CD4-positive, alpha-beta memory T cell (primary cell): ENCODE measurements at places on chromosomes 12 and 14.
A peak's percentile ranks its signal among the peaks of the same experiment; 100 is the strongest.

- no peaks in the 10 kb centered on the region for H3K27me3 ChIP-seq
- H3K4me3 ChIP-seq: no peak overlapping the region
- DNase-seq: no peak
- no peaks in the 10 kb centered on the region for H3K36me3 ChIP-seq
- no peak overlapping the region for H3K27ac ChIP-seq
These were observed 647.1 kb upstream of the FLRT2 start for GRCh38 chr14:84882830-84883229.

DNA sequence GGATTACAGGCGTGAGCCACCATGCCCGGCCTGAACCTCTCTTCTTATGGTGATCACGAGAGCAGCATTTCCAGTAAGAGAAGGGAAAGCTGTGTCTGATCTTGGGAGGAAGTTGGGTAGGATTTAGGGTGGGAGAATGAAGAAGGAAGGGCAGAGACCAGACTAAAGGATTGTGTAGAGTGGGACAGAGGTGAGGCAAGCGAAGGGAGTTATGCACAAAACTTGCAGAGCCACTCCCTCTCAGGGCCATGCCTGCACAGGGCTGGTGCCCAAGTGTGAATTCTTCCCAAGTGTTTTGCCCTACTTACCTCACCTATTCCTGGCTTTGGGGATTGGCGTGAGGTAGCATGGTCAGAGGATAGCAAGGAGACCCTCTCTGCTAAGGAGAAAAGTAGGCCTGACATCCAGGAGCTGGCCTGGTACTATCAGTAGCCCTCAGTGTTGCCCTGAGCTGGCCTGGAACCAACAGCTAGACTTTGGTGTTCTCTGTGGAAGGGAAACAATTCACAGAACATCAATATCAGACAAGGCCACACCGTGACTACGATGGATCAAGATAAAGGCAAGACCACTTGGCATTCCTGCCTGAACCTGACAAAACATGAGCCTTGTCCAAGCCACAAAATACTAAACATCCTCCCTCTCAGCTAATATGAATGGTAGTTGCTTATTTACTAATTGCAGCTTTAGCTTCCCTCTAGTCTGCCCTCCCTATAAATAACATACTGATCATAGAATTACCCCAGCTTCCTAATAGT, 201.0 kb upstream of the AMIGO2 start:
- no peak for DNase-seq
- no peak overlapping the region for H3K27ac ChIP-seq
- peaks cover 30% of the 10 kb centered on the region for H3K4me1 ChIP-seq
- no peaks in the 10 kb centered on the region for H3K36me3 ChIP-seq

- no peaks in the 10 kb centered on the region for H3K27me3 ChIP-seq
- H3K36me3 ChIP-seq: no peaks in the 10 kb centered on the region
- DNase-seq: no peak
- H3K4me1 ChIP-seq: no peaks in the 10 kb centered on the region
- no peak overlapping the region for H3K4me3 ChIP-seq
- no peak overlapping the region for H3K27ac ChIP-seq
These were observed 115.0 kb downstream of the CALM1 start for GRCh38 chr14:90511795-90512328.

DNA sequence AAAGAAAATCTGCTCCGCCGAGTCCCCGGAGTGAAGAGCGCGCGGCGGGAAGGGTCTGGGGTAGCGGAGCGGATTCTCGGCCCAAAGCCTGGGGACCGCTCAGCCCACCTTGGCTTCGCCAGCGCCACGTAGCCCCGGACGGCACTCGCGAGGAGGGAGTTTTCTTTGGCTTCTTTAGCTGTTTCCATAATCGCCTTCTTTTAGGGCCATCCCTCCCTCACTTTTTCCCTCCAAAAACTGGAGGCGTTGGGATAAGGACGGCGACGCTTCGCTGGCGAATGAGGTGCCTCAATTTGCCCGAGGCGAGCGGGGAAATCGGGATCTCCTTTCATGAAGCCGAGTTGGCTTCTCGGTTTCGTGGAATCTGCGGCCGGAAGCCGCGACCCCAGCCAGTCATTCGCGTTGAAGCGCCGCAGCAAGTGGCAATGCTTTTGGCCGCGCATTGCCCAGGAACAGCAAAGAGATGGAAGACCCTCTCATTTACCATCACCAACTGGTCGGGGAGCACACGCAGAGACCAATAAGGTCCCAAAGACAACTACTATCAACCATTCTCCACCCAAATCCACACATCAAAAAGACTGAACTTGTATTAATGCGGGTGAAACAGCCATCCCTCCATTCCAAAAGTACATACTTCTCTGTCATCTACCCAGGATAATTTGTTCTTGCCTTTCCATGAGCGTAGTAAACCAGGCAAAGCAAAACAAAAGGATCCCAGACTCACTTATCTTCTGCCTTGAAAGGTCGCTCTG, 8.4 kb upstream of the SIX1 start:
- peak overlapping the region; percentile 19 for H3K4me3 ChIP-seq
- no peaks in the 10 kb centered on the region for H3K36me3 ChIP-seq
- H3K27ac ChIP-seq: no peak overlapping the region
- H3K4me1 ChIP-seq: peaks cover 35% of the 10 kb centered on the region

DNA sequence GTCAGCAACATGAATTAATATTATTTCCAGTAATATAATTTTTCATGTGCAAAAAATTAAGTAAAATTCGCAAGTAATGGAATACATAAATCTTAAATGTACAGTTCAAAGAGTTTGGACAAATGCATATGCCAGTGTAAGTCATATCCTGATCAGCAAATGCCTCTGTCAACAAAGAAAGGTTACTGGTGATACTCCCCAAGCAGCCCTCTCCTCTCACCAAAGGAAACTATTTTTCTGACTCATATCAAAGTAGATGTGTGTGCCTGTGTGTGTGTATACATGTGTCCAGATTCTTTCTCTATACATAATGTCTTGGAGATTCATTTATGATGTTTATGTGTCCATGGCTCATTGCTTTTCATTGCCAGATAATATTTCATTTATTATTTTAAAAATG, 1035.0 kb downstream of the SLC16A7 start:
- H3K4me1 ChIP-seq: no peaks in the 10 kb centered on the region
- H3K36me3 ChIP-seq: no peaks in the 10 kb centered on the region
- H3K27me3 ChIP-seq: no peaks in the 10 kb centered on the region
- DNase-seq: no peak
- H3K27ac ChIP-seq: no peak overlapping the region
- no peak overlapping the region for H3K4me3 ChIP-seq

- H3K36me3 ChIP-seq: no peaks in the 10 kb centered on the region
- no peaks in the 10 kb centered on the region for H3K27me3 ChIP-seq
- H3K4me3 ChIP-seq: no peak overlapping the region
- no peak for DNase-seq
These were observed 26.8 kb downstream of the BCAT1 start for GRCh38 chr12:24922090-24922489.

- no peaks in the 10 kb centered on the region for H3K36me3 ChIP-seq
- no peaks in the 10 kb centered on the region for H3K4me1 ChIP-seq
- H3K27me3 ChIP-seq: no peaks in the 10 kb centered on the region
These were observed 397.7 kb upstream of the RGS6 start for GRCh38 chr14:71534506-71534905.

DNA sequence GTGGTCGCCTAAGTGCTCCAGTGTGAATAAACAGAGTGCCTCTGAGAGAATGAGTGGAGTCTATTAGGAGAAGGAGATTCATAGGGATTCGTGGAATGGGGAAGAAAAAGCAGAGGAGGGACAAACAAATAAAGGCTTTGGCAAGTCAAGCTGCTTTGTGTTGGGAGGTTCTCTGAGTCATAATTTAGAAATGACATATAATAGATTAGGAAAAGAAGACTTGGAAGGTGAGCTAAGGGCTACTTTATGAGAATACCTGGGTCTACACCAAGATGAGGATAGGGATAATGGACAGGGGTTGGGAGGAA, 6.4 kb upstream of the NTN4 start:
- no peak for DNase-seq
- H3K4me3 ChIP-seq: no peak overlapping the region
- no peak overlapping the region for H3K27ac ChIP-seq
- no peaks in the 10 kb centered on the region for H3K4me1 ChIP-seq

DNA sequence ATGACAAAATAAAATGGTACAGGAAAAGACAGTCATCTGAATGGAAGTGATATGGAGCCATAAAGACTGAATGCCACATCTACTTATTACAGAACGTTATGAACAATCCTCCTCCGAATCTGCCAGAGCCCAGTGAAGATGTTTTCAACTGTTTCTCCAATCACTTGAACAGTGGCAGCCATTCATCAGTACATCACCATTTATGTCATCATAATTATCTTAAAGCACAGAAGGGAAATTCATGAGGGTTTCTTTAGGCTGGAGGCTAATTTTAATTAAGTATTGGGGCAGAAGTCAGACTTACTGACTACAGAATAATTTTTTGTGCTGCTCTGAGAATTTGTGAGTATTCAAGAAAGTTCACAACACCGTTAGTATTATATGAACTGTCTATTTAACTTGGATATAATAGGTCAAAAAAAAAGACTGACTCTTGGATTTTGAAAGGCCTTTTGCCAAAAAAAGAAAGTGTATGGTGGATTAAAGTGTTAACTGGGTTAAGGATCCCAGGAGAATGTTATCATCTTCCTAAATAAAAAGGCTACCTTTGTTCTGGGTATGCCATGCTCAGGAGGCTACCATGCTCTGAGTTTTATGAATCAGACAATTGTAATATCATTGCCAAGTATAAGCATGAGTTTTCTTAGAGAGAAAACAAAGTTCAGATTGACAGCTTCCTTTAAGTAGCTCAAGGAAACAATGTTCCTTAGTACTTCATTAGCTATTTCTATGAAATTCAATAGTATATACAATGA, 40.1 kb downstream of the PDZRN4 start:
- DNase-seq: no peak
- no peak overlapping the region for H3K27ac ChIP-seq
- H3K27me3 ChIP-seq: no peaks in the 10 kb centered on the region

- no peaks in the 10 kb centered on the region for H3K27me3 ChIP-seq
- H3K27ac ChIP-seq: no peak overlapping the region
- no peaks in the 10 kb centered on the region for H3K36me3 ChIP-seq
- H3K4me1 ChIP-seq: no peaks in the 10 kb centered on the region
These were observed 316.1 kb downstream of the AACS start for GRCh38 chr12:125381373-125381772.

GRCh38 chr14:71686677-71687076, 245.6 kb upstream of the RGS6 start:
- H3K27me3 ChIP-seq: no peaks in the 10 kb centered on the region
- H3K36me3 ChIP-seq: peaks cover 10% of the 10 kb centered on the region
- DNase-seq: no peak

DNA sequence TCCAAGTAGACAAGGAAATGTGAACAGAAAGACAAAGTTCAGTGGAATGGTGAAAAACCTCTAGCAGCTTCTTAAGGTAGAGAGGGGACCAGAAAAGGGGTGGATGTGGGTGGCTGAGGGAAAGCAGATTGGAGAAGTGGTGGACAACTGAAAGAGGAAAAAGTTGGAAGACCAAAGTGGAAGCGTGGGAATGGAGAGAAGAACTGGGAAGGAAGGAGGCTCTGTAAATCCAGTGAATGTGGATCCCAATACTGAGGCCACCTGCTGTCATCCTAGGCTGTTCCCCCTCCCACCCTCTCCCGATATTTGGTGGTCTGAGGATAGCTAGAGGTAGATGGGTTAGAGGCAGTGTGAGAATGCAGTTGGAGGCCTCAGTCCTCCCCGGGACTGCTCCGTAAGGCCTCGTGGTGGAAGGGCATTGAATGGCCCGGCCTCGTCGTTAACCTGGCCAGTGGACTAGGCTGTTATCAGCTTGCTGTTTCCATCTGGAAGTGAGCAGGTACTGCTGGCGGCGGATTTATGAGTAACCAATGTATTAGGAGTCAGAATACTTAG, 822 bp upstream of the POU6F1 start:
- H3K4me3 ChIP-seq: peak overlapping the region; percentile 90
- no peak for DNase-seq
- peaks cover 25% of the 10 kb centered on the region for H3K4me1 ChIP-seq
- no peaks in the 10 kb centered on the region for H3K36me3 ChIP-seq
- H3K27me3 ChIP-seq: no peaks in the 10 kb centered on the region

DNA sequence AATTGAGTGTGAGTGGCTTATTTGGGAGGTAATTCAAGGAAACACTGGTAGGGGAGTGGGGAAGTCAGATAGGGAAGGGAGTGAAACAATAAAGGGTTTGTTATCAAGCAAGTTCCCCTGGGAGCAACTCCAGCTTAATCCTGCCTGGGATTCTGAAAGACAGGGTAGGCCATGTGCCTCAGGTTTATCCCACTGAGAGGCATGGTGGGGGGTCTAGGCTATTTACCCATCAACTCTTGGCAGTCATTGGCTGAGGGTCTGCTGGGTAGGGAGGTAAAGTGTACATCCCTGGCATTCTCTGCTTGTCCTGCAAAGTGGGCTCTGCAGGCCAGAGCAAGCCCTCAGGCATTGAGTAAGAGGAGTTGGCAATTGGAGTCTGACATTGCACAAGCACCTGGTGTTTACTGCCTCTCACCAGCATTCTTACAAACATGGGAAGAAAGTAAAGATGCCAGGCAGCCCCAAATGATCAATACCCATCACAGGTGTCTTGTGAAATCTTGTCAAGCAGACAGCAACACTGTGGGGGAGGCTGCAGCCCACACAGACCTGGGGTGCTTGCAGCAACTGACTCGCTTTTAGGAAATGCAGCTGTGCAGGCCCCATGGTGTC, 169.3 kb downstream of the KTN1 start:
- H3K36me3 ChIP-seq: no peaks in the 10 kb centered on the region
- no peak for DNase-seq
- no peak overlapping the region for H3K4me3 ChIP-seq
- H3K4me1 ChIP-seq: no peaks in the 10 kb centered on the region

GRCh38 chr12:7450667-7451066, 6.7 kb upstream of the CD163L1 start:
- no peak overlapping the region for H3K4me3 ChIP-seq
- no peaks in the 10 kb centered on the region for H3K27me3 ChIP-seq
- DNase-seq: no peak
- no peaks in the 10 kb centered on the region for H3K36me3 ChIP-seq
- H3K4me1 ChIP-seq: no peaks in the 10 kb centered on the region
- H3K27ac ChIP-seq: no peak overlapping the region

- H3K36me3 ChIP-seq: no peaks in the 10 kb centered on the region
- H3K27ac ChIP-seq: no peak overlapping the region
- peaks cover 18% of the 10 kb centered on the region for H3K27me3 ChIP-seq
- H3K4me1 ChIP-seq: no peaks in the 10 kb centered on the region
- H3K4me3 ChIP-seq: no peak overlapping the region
- no peak for DNase-seq
These were observed 2.9 kb upstream of the MSRB3 start for GRCh38 chr12:65275627-65276026.

DNA sequence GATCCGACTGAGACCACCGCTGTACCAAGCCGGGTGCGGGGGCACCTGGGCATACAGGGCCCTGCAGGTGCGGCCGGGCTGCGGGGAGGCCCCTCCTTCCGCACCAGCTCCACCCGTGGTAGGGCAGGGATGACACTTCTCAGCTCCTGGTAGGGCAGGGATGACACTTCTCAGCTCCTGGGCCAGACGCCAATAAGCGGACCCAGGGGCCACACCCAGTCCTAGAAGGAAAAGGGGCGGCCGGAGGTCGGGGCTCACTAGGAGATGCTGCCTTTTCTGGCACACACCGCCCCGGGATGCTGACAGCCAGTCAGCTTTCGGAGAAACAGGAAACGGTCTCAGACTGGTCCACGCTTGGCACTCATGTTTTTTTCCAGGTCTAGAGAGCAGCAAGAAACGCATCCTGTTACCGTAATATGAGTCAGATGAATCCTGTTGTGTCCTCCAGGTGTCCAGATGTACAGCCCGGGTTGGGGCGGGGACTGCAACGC, 34.8 kb downstream of the NFKBIA start:
- H3K4me1 ChIP-seq: no peaks in the 10 kb centered on the region
- H3K27me3 ChIP-seq: no peaks in the 10 kb centered on the region
- H3K27ac ChIP-seq: no peak overlapping the region
- no peak for DNase-seq
- H3K4me3 ChIP-seq: no peak overlapping the region

- H3K4me1 ChIP-seq: peaks cover 28% of the 10 kb centered on the region
- no peak overlapping the region for H3K4me3 ChIP-seq
- no peaks in the 10 kb centered on the region for H3K36me3 ChIP-seq
These were observed 3.2 kb downstream of the CFL2 start for GRCh38 chr14:34711169-34711568.
